Activated B cell treated with CpG ODN at 0.5 μM for 24 hours (primary cell): ENCODE measurements at places on chromosomes 6 and 20. TPM values are rescaled to one million over a fixed set of nuclear protein-coding genes. Genes with fewer than 3 reads are reported as not detected.

DNA sequence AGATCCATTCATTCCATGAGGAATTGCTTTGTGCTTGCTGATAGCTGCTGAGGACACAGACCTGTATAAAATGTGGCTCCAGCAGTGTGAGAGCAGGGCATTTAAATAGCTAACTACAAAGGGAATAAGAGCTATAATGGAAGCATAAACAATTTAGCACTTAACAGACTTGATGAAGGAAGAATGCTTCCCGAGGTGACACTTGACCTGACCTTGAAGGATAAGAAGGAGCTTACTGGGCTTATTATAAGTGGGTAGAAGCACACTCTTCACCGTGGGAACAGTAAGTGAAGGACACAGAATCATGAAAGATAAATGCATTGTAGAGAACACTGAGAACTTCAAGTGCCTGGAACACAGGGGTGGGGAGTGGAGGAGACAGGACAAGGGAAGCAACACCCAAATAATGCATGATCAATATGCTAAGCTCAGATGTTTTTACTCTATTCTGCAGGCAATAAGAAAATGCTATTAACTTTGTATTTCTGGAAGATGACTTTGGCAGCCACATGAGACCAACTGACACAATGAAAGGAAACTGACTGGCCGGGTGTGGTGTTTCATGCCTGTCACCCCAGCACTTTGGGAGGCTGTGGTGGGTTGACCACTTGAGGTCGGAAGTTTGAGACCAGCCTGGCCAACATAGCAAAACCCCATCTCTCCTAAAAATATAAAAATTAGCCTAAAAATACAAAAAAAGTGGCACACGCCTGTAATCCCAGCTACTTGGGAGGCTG is 84.2 kb downstream of the EPB41L2 start:
- no peak for DNase-seq

The PHACTR1 gene
- 109 and 115 TPM in 2 replicates for total RNA-seq

The MEP1A gene
- total RNA-seq = not detected in 2 replicates

GRCh38 chr6:116059713-116060571 is 749 bp downstream of the FRK start:
- DNase-seq = no peak

The KIAA0408 gene
- 0.34 and 0.80 TPM in 2 replicates for total RNA-seq

DNA sequence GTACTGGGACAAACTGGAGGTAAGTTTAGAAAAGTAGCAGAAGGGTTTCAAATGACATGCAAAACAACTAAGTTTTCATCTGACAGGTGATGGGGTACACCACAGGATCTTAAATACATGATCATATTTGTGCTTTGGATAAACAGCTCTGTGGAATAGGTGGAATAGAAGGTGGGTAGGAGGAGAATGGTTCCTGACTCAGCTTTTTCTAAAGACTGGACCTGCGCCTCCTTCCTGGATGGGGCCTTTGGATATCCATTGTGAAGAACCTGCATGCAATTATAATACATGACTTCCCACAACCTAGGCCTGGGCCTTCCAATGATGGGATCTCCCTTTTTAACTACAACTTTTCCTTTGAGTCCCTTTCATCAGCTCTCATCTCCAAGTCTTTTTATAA is 145.9 kb downstream of the AHI1 start:
- DNase-seq = no peak

DNA sequence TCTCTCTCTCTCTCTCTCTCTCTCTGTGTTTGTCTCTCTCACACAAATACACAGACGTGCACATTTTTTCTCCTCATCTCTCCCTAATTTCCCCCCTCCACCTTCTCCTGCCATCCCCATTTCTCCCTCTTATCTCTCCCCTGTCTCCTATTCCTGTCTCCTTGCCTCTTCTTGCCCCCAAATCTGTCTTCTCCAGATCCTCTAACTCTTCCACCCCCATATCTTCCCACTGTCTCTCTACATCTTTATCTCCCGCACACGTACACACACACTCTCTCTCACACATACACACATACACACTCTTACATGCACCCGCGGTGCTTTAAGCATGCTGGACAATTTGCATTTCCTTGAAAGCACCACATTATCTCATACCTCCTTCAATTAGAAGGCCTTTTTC is 15.9 kb downstream of the KIZ start:
- DNase-seq = no peak

The OTOR gene
- not detected in 2 replicates for total RNA-seq

The ZNF831 gene
- 3.2 and 4.0 TPM in 2 replicates for total RNA-seq

The WFDC2 gene
- 0.71 TPM in 1 of 2 replicates, not detected in the other for total RNA-seq

- no peak for DNase-seq
Observed at GRCh38 chr20:46204594-46205186, 86.6 kb downstream of the CD40 start.

The SLC52A3 gene
- not detected in 2 replicates for total RNA-seq

The THBD gene
- total RNA-seq = not detected in 2 replicates

DNA sequence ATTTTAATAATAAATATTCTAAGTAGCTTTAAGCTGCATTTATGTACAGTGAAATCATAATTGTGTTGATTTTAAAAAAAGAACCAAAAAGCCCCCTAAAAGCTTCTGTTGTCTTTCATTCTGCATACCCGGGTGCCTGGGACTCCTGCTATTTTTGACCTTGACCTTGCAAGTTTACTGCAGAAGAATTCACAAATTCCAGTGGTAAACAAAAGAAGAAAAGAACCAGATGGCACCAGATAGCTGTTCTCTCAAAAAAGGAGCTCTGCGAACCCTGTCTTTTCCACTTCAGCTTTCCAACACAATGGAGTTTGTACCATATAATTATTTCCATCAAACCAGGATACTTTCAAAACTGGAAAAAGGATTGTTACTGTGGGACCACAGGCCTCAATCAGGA is 363.3 kb downstream of the SMOC2 start:
- no peak for DNase-seq

DNA sequence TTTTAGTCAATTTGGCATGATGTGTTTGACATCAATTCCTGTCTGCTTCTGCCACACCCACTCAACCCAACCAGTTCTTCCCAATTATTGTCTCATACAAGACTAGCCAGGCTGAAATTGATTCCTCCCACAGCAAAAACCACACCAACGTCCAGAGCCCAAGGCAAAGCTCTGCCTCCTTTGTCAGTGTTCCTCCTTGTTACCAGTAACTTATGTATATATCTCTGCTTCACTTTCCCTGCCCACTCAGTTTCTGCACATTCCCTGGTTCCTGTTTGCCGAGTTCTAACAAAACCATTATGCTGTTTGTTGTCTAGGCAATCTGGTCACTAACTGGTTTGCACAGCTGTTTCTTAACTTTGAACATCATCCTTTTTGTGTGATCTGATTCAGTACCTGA is 547.9 kb upstream of the PTCHD4 start:
- DNase-seq = no peak

GRCh38 chr6:134724771-134725340 is 225.0 kb downstream of the ALDH8A1 start:
- no peak for DNase-seq

- no peak for DNase-seq
Observed at GRCh38 chr6:111781041-111781708, 92.1 kb downstream of the FYN start.

- no peak for DNase-seq
Observed at GRCh38 chr20:26216025-26216424, 519.4 kb upstream of the ZNF337 start.

The MEA1 gene
- 44.4 and 48.3 TPM in 2 replicates for total RNA-seq

DNA sequence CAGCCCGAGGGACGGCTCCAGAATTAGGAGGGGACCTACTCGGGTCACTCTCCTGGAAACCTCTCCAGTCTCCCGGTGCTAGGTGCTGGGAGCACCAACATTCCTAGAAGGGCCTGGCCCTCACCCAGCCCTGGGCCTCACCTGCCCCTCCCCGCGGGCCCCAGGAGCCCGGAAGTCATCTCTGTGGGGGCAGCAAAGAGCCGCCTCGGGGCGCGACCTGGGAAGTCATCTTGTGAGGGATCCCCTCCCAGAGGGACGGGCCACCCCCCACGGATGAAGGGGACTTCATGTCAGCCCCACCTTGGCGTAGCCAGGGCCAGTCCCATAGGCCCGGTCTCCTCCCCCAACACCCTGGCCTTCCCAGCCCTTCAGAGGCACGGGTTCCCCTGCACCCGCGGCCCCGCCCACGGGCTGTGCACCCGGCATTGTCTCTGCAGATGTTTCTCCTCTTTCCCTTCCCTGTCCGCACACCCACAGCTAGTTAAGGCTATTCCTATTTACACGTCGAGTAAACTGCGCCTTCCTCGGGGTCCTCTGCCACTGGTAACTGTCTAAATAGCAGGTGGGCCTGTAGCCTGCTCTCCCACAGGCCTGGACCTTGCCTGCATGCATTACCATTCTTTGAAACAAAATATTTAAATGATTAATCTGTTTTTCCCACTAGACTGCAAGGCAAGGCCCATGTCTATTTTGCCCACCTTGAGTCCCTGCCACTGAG is 896 bp upstream of the RNASET2 start:
- peak; percentile 53 for DNase-seq

GRCh38 chr6:76840041-76840745 is 623.1 kb downstream of the HTR1B start:
- no peak for DNase-seq

The BACH2 gene
- total RNA-seq = 79.6 and 90.4 TPM in 2 replicates

GRCh38 chr20:25057234-25058050 is 497 bp downstream of the ACSS1 start:
- peak; percentile 72 for DNase-seq

GRCh38 chr6:125798734-125799508 is 8.2 kb downstream of the NCOA7 start:
- DNase-seq = no peak

DNA sequence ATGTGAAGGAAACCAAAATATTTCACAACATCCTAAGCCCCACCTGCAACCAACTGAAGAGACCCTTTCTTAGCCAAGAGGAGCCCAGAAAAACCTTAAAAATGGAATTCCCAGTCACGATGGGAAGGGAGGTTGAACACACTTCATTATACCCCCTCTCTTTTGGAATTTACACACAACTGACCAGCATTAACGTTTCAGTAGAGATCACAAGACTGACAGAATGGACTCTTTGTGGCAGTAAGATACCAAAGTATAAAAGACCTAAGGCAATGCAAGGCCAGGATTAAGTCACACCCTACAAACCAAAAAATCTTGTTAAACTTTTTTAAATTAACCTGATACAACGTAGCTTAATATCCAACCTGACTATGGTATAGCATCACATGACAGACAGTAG is 190.9 kb downstream of the OTOR start:
- DNase-seq = no peak

The C20orf204 gene
- total RNA-seq = 1.6 and 2.2 TPM in 2 replicates

- DNase-seq = no peak
Observed at GRCh38 chr20:59231124-59231804, 67.6 kb downstream of the ZNF831 start.

- no peak for DNase-seq
Observed at GRCh38 chr6:47352966-47353365, 43.3 kb upstream of the TNFRSF21 start.

GRCh38 chr6:74973591-74973990 is 232.3 kb downstream of the COL12A1 start:
- no peak for DNase-seq

DNA sequence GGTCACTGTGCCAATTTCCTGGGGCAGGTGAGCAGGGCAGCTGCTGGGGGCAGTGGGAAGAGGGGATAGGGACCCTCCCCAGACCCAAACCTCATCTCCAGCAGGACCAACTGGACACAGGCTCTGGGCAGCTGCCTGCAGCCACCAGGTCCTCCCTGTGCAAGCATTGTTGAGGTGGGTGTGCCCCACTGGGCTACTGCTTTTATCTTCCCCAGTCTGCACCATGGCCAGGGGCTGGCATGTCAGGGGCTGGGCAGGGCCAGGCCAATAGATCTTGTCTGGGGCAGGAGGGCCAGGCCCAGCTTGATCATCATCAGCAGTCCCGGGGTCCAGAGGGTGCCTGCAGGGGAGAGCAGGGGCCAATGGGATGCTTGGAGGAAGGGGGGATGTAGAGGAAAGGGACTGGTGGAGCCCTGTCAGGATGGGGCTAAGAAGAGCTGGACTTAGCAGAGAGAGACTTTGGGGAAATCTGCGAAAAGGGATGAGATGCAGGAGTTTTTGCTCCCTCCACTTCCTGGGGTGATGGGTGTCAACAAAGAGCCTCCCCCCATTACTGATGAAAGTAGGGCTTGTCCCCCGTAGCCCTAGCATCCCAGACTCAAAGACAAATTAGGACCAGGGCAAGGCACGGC is 5.7 kb downstream of the EBF4 start:
- no peak for DNase-seq

DNA sequence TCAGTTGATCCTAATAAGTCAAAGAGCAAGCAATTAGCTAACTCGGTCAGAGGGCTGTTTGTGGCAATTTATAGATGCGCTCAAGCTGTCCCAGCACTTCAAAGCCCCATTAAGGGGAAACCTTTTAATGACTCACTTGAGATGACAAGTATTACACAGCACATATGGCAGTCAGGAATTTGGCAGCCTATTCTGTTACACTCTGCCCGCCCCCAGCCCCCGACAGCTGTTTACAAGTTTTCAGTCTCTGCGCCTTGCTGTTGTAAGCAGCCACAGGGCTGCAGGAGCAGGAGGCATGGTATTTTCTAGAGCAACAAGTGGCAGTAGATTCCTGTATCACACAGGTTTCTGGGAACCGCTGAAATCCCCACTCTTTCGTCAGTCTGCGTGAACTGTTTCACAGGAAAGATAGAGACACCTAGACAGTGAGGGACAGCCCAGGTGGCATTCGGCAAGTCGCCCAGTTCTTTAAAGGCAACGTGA is 263.0 kb downstream of the FOXC1 start:
- no peak for DNase-seq

The MLIP gene
- total RNA-seq = not detected in 2 replicates

The PRPH2 gene
- 0.07 TPM in 1 of 2 replicates, not detected in the other for total RNA-seq

- peak; percentile 63 for DNase-seq
Observed at GRCh38 chr6:33312361-33313104, 1.3 kb downstream of the TAPBP start.

DNA sequence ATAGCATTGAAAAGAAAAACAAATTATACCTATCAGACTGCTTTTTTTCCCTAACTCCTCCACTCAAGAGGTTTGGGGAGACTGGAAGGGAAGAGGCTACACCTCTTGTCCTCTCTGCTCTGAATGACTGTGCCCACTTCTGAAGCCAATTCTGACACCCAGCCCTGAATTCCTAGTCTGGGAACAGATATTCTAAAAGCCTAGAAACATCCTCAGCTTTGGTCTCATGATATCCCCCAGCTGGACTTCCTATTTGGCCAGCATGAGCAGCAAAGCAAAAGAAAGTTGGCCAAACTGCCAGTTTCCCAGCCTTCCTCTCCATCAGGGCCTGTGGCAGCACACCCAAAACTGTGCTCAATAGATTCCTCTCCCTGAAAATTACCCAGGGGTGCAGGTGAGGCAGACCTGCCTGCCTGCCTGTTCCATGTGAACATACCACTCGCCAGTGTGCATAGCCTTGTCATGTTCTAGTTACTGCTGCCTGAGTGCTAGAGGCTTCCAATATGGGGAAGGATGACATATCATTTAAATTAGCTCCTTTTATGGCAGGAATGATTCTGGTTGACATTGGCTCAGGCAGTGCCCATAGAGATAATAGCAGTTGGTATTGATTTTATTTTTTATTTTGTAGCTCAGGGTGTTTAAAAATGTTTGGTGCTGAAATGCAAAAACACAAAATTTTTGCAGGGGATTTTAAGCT is 152.1 kb upstream of the RIN2 start:
- DNase-seq = no peak

The SYTL3 gene
- total RNA-seq = 5.8 and 6.0 TPM in 2 replicates

The NHSL1 gene
- total RNA-seq = 1.0 and 1.4 TPM in 2 replicates

The SOBP gene
- 1.1 TPM in 2 replicates for total RNA-seq

The DLK2 gene
- total RNA-seq = 1.4 TPM in 2 replicates

GRCh38 chr20:44475372-44475693 is 341 bp upstream of the TTPAL start:
- DNase-seq = no peak
